ENCODE measurements at places on chromosomes 13 and 19.

DNA sequence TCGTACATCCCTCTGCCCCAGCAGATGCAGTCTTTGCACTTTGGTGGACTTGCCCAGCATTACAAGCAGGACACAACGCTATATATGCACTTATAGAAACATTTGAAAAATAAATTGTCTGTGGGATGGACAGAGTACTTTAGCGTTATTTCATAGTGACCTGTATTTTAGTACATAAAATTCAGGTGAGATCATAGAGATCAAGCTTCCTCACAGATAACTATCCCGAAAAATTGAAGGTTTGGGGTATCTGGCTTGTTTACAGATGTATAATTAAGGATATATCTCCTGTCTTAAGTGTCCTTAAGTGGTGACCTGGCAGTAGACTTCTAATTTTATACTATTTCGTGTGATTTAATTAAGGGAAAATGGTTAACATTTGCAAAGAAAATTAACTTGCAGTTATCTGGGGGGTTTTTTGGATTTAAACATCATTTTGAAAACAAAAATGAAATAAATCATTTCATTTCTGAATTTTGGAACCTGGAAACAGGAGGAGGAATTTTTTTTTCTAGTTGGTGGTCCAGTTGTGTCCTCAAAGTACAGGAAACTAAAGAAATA, 977 bp upstream of the MAB21L1 start:
- no peak for DNase-seq

GRCh38 chr19:12840091-12841079, 2.1 kb downstream of the MAST1 start:
- no peak for DNase-seq

DNA sequence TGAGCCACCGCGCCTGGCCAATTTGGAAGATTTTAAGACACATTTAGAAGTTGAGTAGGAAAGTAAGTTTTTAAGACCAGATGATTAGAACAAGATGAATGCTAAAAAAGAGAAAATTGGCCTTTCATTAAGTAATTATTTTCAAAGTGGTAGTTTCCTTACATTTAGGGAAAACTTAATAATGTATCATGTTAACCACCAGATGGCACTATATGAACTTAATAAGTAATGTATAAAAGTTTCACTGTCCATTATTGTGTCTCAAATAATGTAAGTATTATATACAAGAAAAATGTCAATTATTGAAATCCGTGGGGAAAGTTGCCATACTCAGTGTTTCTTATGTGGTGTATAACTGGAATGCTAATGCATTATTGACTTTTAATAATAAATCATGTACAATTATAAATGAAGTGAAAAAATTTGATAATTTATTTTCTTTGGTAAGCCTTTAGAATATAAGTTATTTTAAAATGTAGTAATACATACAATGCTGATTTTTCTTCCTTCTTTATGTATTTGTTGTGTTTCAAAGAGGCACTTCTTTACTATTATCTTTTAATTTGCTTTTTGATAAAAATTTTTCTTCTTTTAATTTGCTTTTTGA, 29.2 kb downstream of the COG6 start:
- no peak for DNase-seq

DNA sequence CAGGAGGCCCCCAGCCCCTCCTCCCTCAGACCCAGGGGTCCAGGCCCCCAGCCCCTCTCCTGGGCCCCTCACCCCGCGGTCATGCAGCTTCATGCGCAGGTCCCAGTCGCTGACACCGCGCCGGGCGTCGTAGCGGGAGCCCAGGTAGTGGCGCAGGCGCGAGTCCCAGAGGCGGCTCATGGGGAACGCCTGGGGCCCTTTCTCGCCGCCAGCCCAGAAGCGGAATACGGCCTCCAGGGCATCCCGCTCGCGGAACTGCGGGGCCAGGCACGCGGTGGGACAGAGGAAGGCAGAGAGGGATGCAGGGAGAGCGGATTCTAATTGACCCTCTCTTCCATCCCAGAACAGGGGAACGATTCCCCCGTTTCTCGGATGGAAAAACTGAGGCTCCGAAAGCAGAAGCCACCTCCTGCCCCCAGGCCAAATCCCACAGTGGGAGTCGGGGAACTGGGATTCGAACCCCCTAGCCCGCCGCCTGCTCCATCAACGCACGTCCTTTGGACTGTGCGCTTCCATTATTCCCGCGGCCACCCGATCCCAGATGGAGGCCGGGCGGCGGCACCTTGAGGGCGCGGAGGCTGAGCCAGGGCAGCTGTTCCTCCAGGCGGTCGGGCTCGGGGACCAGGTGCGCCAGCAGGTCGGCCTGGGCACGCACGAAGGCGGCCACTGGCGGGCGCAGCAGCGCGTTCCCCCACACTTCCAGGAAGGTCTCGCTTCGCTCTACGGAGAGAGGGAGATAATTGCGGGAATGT, 4.2 kb upstream of the TNNI3 start:
- DNase-seq, result no peak

DNA sequence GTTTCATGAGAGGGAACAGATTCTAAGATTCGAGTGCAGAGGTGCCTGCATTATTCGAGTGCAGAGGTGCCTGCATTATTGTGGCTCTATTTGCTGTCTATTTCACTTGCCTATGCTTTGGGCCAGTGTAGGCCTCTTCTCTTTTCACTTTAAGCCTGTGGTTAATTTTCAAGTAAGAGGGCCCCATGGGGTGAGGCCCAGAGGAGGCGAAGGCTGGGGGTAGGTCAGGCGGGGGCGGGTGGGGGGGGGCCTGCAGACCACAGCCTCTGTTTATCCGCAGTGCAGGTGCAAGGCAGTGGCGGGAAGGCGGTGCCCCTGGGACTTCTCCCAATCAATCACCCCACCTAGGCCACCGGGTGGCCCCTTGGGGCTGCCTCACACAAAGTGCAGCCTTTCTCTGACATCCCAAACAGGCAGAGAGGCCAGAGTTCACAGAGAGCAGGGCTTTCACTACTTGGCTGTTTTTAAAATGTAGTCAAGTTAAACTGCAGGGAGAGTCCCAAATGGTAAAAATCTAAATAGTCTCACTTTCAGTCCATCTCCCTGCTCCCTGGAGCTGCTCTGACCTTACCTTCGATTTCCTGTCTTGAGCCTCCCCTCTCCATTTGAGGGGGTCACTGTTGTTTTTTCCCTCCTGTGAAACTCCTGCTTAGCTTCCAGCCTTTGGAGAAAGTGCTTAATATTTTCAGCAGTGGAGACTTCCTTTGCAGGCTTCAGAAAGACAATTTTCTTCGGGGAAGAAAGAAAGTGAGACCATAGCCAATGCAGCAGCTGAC, 249.0 kb downstream of the DLEU7 start:
- DNase-seq, result peak; percentile 8

- DNase-seq, result no peak
Measured at GRCh38 chr13:44120043-44120442, 240.3 kb downstream of the LACC1 start.

DNA sequence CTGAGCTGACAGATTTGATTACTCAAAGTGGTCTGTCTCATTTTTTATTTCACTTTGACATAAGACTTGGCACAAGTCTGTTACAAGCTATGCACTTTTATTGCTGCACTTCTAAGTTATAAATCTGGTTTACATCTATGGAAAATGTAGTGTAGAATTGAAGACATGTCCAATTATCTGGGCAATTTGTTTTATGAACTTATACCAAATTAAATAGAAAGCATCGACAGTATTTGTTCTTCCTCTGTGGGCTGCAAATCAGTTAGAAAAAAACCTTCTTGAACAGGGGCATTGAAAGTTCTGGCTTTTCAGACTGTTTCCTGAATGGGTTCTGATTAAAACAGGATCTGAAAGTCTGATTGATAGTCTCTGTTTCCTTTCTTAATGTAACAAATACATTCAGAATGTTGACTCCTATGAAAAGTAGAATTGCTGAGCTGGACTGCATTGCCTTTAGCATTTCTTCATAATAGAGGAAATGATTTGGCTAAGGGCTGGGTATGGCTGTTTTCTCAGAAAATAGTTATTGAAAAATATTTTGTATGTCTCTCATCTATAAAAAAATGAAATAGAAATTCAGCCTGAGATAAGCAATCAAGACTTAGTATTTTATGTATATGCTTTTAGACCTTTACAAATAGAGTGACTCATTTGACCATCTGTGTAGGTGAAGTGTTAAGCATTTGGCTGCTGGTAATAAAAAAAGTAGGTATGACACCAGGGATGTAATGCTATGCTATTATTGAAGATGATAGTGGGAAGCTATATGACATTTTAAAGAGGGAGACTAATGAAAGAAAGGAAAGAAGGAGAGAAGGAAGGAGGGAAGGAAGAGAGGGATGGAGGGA, 210.9 kb upstream of the SPRY2 start:
- DNase-seq, result no peak
